ENCODE measurements at places on chromosomes 7 and 10. TPM values are rescaled to one million over a fixed set of nuclear protein-coding genes. Genes with fewer than 3 reads are reported as not detected.
A peak's percentile ranks its signal among the peaks of the same experiment; 100 is the strongest.

The STK17A gene
- total RNA-seq: 44.4 TPM

The OPN1SW gene
- total RNA-seq: not detected

- peak; percentile 65 for DNase-seq
These were observed 35.9 kb downstream of the SVIL start for GRCh38 chr10:29598851-29599311.

GRCh38 chr10:30027057-30028005, 32.1 kb downstream of the JCAD start:
- DNase-seq: no peak

GRCh38 chr7:24968165-24968564, 11.8 kb downstream of the OSBPL3 start:
- DNase-seq: no peak

- no peak for DNase-seq
These were observed 177.2 kb downstream of the TAX1BP1 start for GRCh38 chr7:27917119-27917518.
